Bronchial smooth muscle cell (primary cell): ENCODE measurements at places on chromosomes 16 and 17. TPM values are rescaled to one million over a fixed set of nuclear protein-coding genes. Genes with fewer than 3 reads are reported as not detected.

RAMP2 gene
- total RNA-seq, result 0.17 TPM in 1 of 2 replicates, not detected in the other

GRAPL gene
- total RNA-seq, result 0.16 TPM in 1 of 2 replicates, not detected in the other

ZNF785 gene
- total RNA-seq, result 6.8 and 7.1 TPM in 2 replicates

DRC3 gene
- 0.32 and 2.1 TPM in 2 replicates for total RNA-seq

MRPL38 gene
- total RNA-seq, result 21.5 and 26.8 TPM in 2 replicates

TBX6 gene
- total RNA-seq, result 0.16 and 0.26 TPM in 2 replicates

KRT222 gene
- under 0.01 TPM in 1 of 2 replicates, not detected in the other for total RNA-seq

MPRIP gene
- 73.4 and 99.5 TPM in 2 replicates for total RNA-seq

CHD9 gene
- 32.2 and 32.7 TPM in 2 replicates for total RNA-seq

DNAJA3 gene
- 31.5 and 39.1 TPM in 2 replicates for total RNA-seq

RNF167 gene
- total RNA-seq, result 13.3 and 16.9 TPM in 2 replicates

KRT23 gene
- 0.16 and 1.1 TPM in 2 replicates for total RNA-seq

BLMH gene
- 29.2 and 31.1 TPM in 2 replicates for total RNA-seq

CCR7 gene
- total RNA-seq, result not detected in 2 replicates

NLK gene
- 9.3 and 11.3 TPM in 2 replicates for total RNA-seq

SLC13A2 gene
- total RNA-seq, result not detected in 2 replicates

KRTAP2-3 gene
- not detected in 2 replicates for total RNA-seq

PRKAR1A gene
- total RNA-seq, result 350 and 543 TPM in 2 replicates

DNAH9 gene
- not detected in 2 replicates for total RNA-seq

SULT1A2 gene
- total RNA-seq, result not detected in 2 replicates

DNAI2 gene
- not detected in 2 replicates for total RNA-seq

LRRC37A gene
- 0.95 and 1.7 TPM in 2 replicates for total RNA-seq

TNS4 gene
- total RNA-seq, result not detected in 2 replicates

TBC1D3I gene
- not detected in 2 replicates for total RNA-seq

FAM117A gene
- 1.3 and 2.7 TPM in 2 replicates for total RNA-seq

CFAP97D1 gene
- total RNA-seq, result not detected in 2 replicates

SP2 gene
- 0.32 and 2.1 TPM in 2 replicates for total RNA-seq

GAS2L2 gene
- not detected in 2 replicates for total RNA-seq

DCXR gene
- total RNA-seq, result 25.1 and 30.3 TPM in 2 replicates

ASPHD1 gene
- 2.1 and 6.8 TPM in 2 replicates for total RNA-seq

GRAP gene
- under 0.01 and 0.34 TPM in 2 replicates for total RNA-seq

STH gene
- total RNA-seq, result not detected in 2 replicates

BCAR1 gene
- 17.5 and 18.5 TPM in 2 replicates for total RNA-seq

CD300E gene
- not detected in 2 replicates for total RNA-seq

POLR2C gene
- total RNA-seq, result 88.1 and 103 TPM in 2 replicates

TRPV2 gene
- total RNA-seq, result 63.0 and 71.9 TPM in 2 replicates

KCNH6 gene
- total RNA-seq, result not detected in 2 replicates

TBC1D3K gene
- not detected in 2 replicates for total RNA-seq

ASGR2 gene
- total RNA-seq, result not detected in 2 replicates

KCNJ16 gene
- total RNA-seq, result under 0.01 and 0.09 TPM in 2 replicates

BICDL2 gene
- total RNA-seq, result 0.17 and 0.32 TPM in 2 replicates

SGCA gene
- 0.26 and 0.47 TPM in 2 replicates for total RNA-seq

OR3A3 gene
- not detected in 2 replicates for total RNA-seq

ATP1B2 gene
- total RNA-seq, result not detected in 2 replicates

C17orf78 gene
- not detected in 2 replicates for total RNA-seq

TBC1D3C gene
- 1.5 TPM in 1 of 2 replicates, not detected in the other for total RNA-seq

CD300A gene
- not detected in 2 replicates for total RNA-seq

P2RX1 gene
- total RNA-seq, result not detected in 2 replicates
